OCI-LY7 (cell line): ENCODE measurements at places on chromosomes 5 and 9. TPM values are rescaled to one million over a fixed set of nuclear protein-coding genes. Genes with fewer than 3 reads are reported as not detected.

Gene SLC35D2
- 1.3 and 1.4 TPM in 2 replicates for total RNA-seq

- DNase-seq = no peak
Measured at GRCh38 chr9:106859957-106860720, 2.8 kb upstream of the ZNF462 start.

- no peak for DNase-seq
Measured at GRCh38 chr5:96347502-96348292, 85.4 kb downstream of the PCSK1 start.

DNA sequence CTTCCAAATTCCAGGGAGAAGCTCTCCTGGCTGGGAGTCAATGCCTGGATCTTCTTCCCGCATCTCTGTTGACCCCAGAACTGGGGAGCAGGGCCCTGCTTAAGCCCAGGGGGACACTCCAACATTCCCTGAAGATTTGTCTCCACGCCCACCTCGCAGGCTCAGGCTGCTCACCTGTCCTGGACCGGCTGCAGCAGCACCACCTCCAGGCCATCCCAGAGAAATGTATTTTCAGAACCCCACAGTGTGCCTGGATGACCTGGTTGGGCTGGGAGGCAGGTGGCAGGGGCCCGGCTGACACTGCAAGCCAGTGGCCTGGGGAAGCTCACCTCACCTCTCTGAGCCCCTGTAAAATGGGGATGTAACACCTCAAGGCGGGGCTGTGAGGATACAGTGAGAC, 27.1 kb upstream of the ZBTB43 start:
- DNase-seq = no peak
